Stimulated activated CD8-positive, alpha-beta memory T cell treated with anti-CD3 and anti-CD28 coated beads, Interleukin-2, amount 100 ng/mL, for 1 hour (primary cell): ENCODE measurements at places on chromosomes 1 and 21.

GRCh38 chr1:178328728-178329127 lies 168.0 kb downstream of the CLEC20A start:
- DNase-seq, result no peak

GRCh38 chr1:205589618-205590456 lies 42.0 kb downstream of the ELK4 start:
- DNase-seq, result no peak

DNA sequence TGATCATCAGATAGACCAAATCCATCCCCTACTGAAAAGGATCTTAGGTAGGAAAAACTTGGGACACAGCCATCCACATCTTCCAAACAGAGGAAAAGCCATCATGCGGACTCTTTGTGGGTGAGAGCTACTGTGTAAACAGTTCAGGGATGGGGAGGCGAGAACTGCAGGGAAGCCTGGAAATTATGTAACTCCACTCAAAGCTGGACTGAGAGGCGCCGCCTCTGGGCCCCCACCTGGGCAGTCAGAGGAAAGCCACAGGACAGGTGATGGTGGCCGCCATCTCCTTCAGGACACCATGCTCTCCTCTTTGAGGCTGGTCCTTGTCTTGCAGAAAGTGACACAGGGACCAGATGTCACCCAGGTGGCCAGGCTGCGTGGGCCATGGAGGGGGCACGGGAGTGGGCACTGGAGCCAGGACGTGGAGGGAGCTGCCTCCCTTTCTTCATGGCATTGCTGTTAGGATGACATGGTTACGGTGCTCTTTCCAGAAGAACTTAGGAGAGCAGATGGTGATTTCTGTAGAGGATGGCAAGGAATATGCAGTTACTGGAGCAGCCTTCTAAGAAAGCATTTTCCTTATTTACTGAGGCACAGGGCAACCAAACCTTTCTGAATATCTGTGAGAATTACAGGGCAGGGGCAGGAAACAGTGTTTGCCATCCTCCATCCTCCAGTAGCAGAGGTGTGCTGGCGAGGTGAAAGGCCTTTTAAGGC lies 32.0 kb upstream of the TDRD10 start:
- DNase-seq, result no peak

GRCh38 chr1:58727364-58727763 lies 27.5 kb upstream of the MYSM1 start:
- DNase-seq, result no peak
